ENCODE measurements at places on chromosomes 2 and 18. TPM values are rescaled to one million over a fixed set of nuclear protein-coding genes. Genes with fewer than 3 reads are reported as not detected.
A peak's percentile ranks its signal among the peaks of the same experiment; 100 is the strongest.

Gene RALB
- 26.3 TPM for total RNA-seq

Gene RGPD3
- total RNA-seq, result not detected

Gene DNAH7
- total RNA-seq, result 1.7 TPM

Gene EMILIN1
- 208 TPM for total RNA-seq

Gene CFAP210
- total RNA-seq, result not detected

Gene PID1
- total RNA-seq, result 32.7 TPM

Gene PAX3
- total RNA-seq, result not detected

Gene CYP26B1
- total RNA-seq, result 1.4 TPM

Gene SOCS6
- 20.3 TPM for total RNA-seq

DNA sequence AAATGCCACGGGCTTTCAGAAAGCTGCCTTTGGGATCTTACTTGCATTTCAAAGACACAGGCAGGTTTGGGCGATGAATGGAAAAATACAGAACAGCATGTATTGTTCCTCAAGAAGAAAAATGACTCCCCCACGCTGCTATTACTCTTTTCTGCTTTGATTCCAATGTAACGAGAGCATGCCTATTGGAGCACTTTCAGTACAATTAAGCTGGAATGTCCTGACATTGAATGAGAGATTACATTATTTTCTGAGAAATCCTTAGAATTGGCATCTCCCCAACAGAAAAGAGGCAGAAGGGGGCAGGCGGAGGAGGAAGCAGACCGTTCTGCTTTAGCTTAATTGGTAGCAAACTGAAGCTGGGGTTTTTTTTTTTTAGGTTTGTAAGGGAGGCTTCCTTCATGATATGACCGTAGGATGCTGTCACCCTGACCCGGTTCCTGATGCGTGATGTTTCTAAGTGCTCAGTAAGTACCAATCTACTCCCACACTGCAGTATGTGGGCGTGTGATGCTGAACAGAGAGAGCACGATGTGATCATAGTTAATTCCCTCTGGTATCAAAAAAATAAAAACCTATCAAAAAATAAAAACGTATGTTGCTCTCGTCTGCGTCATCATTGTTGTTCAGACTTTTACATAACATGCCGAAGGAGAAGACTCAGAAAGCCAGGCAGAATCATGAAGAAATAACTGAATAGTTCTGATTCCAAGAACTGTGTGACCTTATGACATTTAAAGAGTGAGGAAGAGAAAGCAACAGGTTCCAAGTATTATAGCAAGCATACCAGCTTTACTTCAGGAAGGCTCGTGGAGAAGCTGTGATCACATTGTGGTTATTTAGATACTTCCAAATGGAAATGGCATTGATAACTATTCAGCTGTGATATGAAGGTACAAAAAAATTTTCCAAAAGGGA lies 40.5 kb downstream of the LONRF2 start:
- peaks cover 20% of the 10 kb centered on the region for H3K36me3 ChIP-seq
- DNase-seq, result peak; percentile 72
- no peaks in the 10 kb centered on the region for H3K27me3 ChIP-seq
- peak overlapping the region; percentile 34 for H3K27ac ChIP-seq
- no peak overlapping the region for H3K4me3 ChIP-seq
- H3K4me1 ChIP-seq, result peaks cover 19% of the 10 kb centered on the region

DNA sequence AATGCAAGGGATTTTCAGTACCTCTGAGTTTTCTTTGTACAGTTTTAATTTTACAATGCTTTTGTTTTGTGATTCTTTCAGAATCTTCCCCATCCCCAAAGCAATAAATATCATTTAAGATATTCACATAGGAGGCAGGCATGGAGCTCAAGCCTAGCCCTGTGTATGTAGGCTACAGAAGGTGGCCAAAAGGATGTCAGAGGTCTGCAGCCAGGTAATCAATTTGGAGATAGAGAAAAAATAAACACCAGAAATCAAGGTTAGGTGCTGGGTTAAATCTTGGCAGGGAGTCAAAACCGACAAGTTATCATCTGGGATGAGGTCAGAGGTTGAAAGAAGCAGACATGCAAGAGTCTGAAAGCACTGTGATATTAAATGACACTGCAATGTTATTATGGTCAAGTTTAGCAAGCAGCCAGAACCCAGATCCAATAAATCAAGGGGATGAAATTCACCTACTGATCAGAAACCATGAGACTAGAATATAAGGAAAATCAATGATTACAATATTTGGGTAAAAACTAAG lies 45.1 kb upstream of the LRP1B start:
- H3K27me3 ChIP-seq, result no peaks in the 10 kb centered on the region
- peak; percentile 3 for DNase-seq
- H3K36me3 ChIP-seq, result no peaks in the 10 kb centered on the region
- no peaks in the 10 kb centered on the region for H3K4me1 ChIP-seq
- H3K27ac ChIP-seq, result no peak overlapping the region

GRCh38 chr2:6184532-6185292 lies 492.5 kb downstream of the SOX11 start:
- peaks cover 48% of the 10 kb centered on the region for H3K4me1 ChIP-seq
- H3K36me3 ChIP-seq, result no peaks in the 10 kb centered on the region
- H3K27me3 ChIP-seq, result no peaks in the 10 kb centered on the region
- H3K27ac ChIP-seq, result no peak overlapping the region

GRCh38 chr2:182444170-182444569 lies 17.3 kb upstream of the PDE1A start:
- no peaks in the 10 kb centered on the region for H3K27me3 ChIP-seq
- no peaks in the 10 kb centered on the region for H3K36me3 ChIP-seq
- no peak overlapping the region for H3K27ac ChIP-seq
- H3K4me3 ChIP-seq, result no peak overlapping the region

DNA sequence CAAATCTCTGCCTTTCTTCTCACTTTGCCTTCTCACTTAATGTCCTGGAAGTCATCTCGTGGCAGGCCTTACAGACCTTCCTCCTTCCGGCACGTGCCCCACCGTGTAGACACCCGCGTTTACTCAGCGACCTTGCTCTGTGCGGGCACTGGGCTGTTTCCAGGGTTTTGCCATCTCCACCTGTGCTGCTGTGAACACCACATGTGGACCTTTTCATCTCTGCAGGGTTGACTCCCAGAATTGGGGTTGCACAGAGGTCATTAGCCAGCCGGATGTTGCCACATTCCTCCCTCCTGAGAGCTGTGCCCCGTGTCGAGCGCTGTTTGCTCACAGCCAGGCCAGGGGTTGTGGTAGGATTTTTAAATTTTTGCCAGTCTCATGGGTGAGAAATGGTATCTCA lies 25.4 kb downstream of the KCNG2 start:
- H3K4me3 ChIP-seq, result no peak overlapping the region
- H3K27ac ChIP-seq, result no peak overlapping the region
- DNase-seq, result no peak
- no peaks in the 10 kb centered on the region for H3K27me3 ChIP-seq
- H3K4me1 ChIP-seq, result no peaks in the 10 kb centered on the region

GRCh38 chr18:80034852-80035406 lies 695 bp downstream of the RBFA start:
- peak overlapping the region; percentile 76 for H3K4me3 ChIP-seq
- H3K27me3 ChIP-seq, result no peaks in the 10 kb centered on the region
- peak overlapping the region; percentile 86 for H3K27ac ChIP-seq
- no peaks in the 10 kb centered on the region for H3K36me3 ChIP-seq
- peak; percentile 36 for DNase-seq

- H3K4me3 ChIP-seq, result no peak overlapping the region
- peaks cover 52% of the 10 kb centered on the region for H3K36me3 ChIP-seq
- peak overlapping the region; percentile 89 for H3K27ac ChIP-seq
- no peaks in the 10 kb centered on the region for H3K27me3 ChIP-seq
Measured at GRCh38 chr2:219215871-219216534, 2.8 kb downstream of the ABCB6 start.

GRCh38 chr2:28322456-28322855 lies 70.2 kb upstream of the FOSL2 start:
- DNase-seq, result no peak
- H3K27ac ChIP-seq, result no peak overlapping the region
- H3K4me1 ChIP-seq, result peaks cover 18% of the 10 kb centered on the region
- no peaks in the 10 kb centered on the region for H3K27me3 ChIP-seq

GRCh38 chr18:34808389-34808788 lies 98.3 kb downstream of the DTNA start:
- no peak for DNase-seq
- H3K4me1 ChIP-seq, result peaks cover 17% of the 10 kb centered on the region
- H3K36me3 ChIP-seq, result peaks cover 8% of the 10 kb centered on the region
- peak overlapping the region; percentile 3 for H3K27ac ChIP-seq

DNA sequence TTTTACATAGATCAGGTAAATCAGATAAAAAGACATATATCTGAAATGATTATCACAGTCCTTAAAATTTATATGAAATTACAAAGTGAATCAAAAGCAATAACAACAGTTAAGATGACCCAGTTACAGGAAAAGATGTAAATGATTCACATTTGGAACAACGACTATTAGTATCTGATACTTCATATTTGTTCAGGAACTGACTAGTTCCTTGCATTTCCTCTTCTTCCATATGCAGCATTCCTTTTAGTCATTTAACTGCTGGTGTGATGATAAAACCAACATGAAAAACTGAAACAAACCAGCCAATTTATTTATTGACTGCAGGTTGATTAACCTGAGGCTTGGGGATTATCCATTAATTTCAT lies 75.2 kb downstream of the RBMS1 start:
- H3K27ac ChIP-seq, result no peak overlapping the region
- DNase-seq, result no peak

- H3K27ac ChIP-seq, result no peak overlapping the region
- no peaks in the 10 kb centered on the region for H3K27me3 ChIP-seq
- no peak for DNase-seq
- H3K4me1 ChIP-seq, result peaks cover 4% of the 10 kb centered on the region
Measured at GRCh38 chr18:76260941-76261472, 234.0 kb downstream of the ZNF516 start.

GRCh38 chr2:236849508-236849907 lies 236.2 kb upstream of the COPS8 start:
- H3K27me3 ChIP-seq, result no peaks in the 10 kb centered on the region
- no peaks in the 10 kb centered on the region for H3K36me3 ChIP-seq
- DNase-seq, result no peak
- H3K4me1 ChIP-seq, result no peaks in the 10 kb centered on the region

DNA sequence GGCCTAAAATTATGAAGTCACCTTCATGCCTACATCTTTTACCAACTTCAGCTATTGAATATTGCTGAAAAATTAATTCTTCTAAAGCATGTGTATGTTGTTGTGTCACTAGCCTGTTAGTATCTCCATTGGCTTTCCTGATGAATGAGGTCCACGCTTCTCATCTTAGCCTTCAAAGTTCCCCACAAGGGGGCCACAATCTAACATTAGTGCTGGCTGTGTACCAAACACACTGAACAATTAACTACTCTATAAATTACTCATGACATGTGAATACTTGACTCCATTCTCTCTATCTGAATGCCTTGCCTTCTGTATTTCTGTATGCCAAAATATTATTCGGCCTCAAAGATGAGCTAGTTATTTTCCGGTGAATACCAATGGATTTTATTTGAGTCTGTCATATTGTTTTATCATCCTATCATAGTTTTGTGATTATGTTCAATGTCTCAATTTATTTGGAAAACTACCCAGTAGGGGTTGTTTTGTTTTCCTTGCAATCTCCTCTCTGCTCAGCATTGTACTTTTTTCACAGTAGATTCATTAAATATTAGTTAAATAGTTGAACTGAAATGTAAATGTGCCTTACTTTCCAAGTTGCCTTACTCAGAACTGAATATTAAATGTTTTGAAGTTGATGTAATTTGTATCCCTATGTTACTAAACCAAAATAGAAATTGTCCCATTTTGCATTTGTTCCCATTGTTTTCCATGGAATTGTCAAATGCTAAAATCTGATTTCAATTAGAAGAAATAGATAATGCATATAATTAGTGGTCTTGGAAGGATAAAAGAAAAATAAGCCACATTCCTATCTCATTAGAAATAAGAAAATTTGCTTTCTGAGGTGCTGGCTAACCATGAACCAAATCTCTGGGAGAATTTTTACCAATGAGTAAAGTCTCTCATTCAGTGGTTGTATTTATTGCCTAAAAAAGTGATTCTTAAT lies 208.4 kb upstream of the COL3A1 start:
- no peaks in the 10 kb centered on the region for H3K36me3 ChIP-seq
- DNase-seq, result peak; percentile 16
- no peaks in the 10 kb centered on the region for H3K4me1 ChIP-seq
- no peak overlapping the region for H3K27ac ChIP-seq
- H3K27me3 ChIP-seq, result no peaks in the 10 kb centered on the region

DNA sequence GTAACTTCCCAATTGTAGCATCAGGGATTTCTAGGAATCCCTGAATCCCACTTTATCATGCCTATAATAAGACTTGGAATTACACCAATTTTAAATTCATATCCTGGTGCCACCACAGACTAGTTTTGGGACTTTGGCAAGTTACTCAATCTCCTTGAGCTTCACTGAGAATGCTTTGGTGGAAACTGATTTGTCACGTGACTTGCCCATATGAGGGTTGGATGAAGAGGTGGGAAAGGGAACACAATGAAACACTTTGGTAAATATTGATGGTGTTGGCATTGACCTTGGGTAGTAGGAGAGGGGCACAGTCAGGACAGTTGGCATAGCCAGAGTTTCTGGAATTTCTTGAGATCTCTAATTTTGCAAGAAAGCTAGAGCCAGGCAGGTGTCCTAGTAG lies 452.2 kb downstream of the SLC4A3 start:
- H3K27me3 ChIP-seq, result peaks cover 19% of the 10 kb centered on the region
- H3K4me1 ChIP-seq, result no peaks in the 10 kb centered on the region

DNA sequence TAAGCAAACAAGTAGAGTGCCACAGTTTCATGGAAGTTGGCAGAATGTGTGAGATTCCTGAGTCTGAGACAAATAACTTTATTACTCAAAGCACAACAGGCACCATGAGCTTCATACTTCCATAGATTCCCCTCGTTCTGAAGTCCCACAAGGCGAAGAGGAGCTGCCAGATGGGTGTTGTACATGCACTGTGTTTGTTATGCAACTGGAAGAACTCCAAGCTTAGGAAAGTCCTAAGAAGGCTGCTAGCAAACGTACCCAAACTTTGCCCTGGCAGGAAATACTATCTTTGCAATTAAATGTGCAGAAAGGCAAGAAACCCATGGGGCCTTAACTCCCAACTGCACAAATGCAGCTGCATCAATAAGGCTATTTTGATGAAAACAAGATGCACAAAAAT lies 1.6 kb upstream of the GCA start:
- no peak overlapping the region for H3K27ac ChIP-seq
- no peak for DNase-seq
- no peak overlapping the region for H3K4me3 ChIP-seq
- H3K27me3 ChIP-seq, result no peaks in the 10 kb centered on the region
- H3K36me3 ChIP-seq, result no peaks in the 10 kb centered on the region
- peaks cover 20% of the 10 kb centered on the region for H3K4me1 ChIP-seq

Measured in stomach (tissue), 19 donors.